Natural killer cell (primary cell): ENCODE measurements at places on chromosomes 5 and 9. TPM values are rescaled to one million over a fixed set of nuclear protein-coding genes. Genes with fewer than 3 reads are reported as not detected.

GRCh38 chr5:178093134-178093533 is 20.2 kb upstream of the N4BP3 start:
- no peak for DNase-seq

- peak; percentile 45 for DNase-seq
Measured at GRCh38 chr5:151651997-151652645, 34.6 kb downstream of the SPARC start.

DNA sequence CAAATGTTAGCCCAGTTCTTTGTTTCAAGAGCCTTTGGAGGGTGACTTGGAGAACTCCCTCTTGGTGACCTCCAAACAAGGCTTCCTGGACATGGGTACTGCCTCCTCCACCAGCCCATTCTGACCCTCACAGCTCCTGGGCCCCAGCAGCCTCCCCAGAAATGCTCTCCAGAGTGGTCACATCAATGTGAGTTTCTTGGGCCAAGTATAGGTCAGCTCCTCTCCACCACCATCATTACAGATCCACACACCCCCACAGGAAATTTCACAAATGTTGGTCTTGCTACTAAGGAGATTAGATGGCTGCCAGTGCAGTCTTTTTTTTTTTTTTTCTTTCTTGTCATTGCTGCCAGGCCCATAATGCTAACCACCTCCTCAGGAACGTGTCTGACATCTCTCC is 410.7 kb downstream of the DTWD2 start:
- DNase-seq: no peak

GRCh38 chr9:72675586-72675985 is 154.2 kb downstream of the TMC1 start:
- no peak for DNase-seq

DNA sequence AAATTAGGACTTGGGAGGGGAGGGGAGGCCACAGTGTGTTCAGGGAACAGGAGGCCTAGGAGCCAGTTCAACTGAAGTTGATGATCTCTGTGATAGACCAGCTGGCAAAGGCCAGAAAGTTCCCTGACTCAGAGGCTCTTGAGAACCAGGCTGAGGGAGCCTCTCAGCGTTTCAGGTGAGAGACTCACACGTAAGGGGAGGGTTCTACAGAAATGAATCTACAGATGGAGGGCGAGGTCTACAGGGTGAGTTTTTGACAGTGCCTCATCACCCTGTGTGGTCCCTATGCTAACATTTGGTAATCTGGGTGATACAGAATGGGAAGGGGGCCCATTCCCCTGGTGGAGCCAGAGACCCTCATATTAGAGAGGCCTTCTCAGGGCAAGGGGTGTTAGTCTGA is 32.0 kb downstream of the ENHO start:
- DNase-seq: no peak

GRCh38 chr5:150490754-150491153 is 17.2 kb upstream of the NDST1 start:
- DNase-seq: no peak

DNA sequence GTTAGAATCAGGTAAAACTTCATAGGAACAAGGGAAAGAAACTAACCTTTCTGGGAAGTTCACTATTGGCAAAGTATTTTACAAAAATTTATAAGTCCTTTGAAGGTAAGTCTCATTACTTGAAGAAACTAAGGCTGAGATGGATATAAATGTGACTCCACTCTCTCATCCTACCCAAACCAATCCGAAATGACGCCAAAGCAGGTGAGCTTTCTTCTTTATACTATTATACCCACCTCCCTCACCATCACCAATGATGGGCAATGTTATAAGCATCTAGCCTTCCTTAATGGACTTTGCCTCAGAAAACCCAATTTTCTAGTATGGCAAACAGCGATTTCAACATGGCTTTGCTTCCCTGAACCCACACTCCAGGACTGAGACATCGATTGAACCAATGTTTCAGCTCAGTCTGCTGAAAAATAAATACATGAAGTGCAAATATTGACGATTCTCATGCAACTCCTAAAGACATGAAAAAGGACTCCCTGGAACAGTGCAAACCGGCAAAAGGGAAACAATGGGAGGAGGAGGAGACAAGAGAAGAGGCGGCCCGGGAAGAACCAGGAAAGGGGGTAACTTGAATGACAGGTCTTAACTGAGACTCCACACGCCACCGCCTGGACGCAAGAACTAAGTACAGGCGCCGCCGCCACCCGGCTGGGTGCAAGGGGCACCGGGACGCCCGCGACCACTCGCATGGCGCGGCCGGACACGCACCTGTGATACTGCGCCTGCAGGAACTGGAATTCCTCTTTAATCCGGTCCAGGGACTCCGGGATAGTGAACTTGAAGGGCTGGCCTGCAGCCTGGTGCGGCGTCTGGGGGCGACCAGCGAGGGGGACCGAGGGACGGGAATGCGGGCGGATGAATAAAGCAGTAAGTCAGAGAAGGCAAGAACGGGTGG is 2.5 kb downstream of the TLE1 start:
- peak; percentile 53 for DNase-seq

IRX1 gene
- total RNA-seq: not detected

GTF3C4 gene
- total RNA-seq: 11.0 TPM

NIM1K gene
- total RNA-seq: 0.28 TPM
